ENCODE measurements at places on chromosomes 5 and 9. TPM values are rescaled to one million over a fixed set of nuclear protein-coding genes. Genes with fewer than 3 reads are reported as not detected.
A peak's percentile ranks its signal among the peaks of the same experiment; 100 is the strongest.

DNA sequence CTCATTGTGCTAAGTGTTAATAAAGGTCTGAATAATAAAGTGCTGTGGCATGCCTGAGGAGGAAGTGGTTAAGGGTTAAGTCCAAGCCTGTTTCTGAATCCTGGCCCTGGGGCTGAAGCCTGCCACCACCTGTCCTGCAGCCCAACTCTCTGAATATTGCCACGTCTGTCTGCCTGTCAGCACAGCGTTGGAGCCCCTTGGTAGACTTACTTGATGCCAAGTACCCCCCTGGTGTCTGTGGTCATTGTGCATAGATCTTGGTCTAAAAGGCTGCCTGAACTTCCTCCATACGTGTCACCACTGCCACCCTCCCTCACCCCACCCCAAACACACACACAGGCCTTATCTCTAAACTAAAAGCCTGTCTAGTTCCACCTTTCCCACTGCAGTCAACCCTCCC lies 35.4 kb upstream of the SLC2A8 start:
- DNase-seq, result no peak

The MOCS2 gene
- total RNA-seq, result 47.7 TPM

DNA sequence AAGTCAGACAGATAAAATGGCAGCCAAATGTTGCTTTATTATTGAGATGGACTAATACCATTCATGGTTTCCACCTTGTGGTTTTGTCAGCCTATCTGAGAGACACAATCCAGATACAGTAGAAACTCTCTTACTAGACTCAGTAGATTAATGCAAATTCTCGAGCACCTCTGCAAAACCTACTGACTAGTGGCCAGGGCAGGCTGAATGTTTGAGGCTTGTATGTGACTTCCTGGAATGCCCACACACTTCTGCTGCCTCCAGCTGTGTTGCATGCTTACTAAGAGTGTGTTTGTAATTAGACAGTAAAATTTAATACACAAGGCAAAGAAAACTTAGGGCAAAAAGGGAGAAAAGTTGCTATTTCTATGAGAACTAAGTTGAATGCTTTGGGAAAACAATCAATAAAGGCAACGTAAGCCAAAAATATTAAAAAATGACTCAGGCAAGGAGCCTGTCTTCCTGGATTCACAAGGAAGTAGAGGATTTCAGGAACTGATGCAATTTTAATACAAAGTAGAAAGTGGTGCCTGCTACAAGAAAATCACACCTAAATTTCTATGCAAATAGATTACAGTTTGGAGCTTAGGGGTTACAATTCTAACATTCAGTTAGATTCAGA lies 30.2 kb upstream of the CCNG1 start:
- DNase-seq, result peak; percentile 20

The SLC34A3 gene
- total RNA-seq, result under 0.01 TPM

The TTLL11 gene
- 4.8 TPM for total RNA-seq

The LCN1 gene
- not detected for total RNA-seq

The C9 gene
- not detected for total RNA-seq

GRCh38 chr5:96214442-96215197 lies 218.4 kb downstream of the PCSK1 start:
- DNase-seq, result peak; percentile 56

- DNase-seq, result no peak
Measured at GRCh38 chr5:43320846-43321245, 7.6 kb upstream of the HMGCS1 start.

DNA sequence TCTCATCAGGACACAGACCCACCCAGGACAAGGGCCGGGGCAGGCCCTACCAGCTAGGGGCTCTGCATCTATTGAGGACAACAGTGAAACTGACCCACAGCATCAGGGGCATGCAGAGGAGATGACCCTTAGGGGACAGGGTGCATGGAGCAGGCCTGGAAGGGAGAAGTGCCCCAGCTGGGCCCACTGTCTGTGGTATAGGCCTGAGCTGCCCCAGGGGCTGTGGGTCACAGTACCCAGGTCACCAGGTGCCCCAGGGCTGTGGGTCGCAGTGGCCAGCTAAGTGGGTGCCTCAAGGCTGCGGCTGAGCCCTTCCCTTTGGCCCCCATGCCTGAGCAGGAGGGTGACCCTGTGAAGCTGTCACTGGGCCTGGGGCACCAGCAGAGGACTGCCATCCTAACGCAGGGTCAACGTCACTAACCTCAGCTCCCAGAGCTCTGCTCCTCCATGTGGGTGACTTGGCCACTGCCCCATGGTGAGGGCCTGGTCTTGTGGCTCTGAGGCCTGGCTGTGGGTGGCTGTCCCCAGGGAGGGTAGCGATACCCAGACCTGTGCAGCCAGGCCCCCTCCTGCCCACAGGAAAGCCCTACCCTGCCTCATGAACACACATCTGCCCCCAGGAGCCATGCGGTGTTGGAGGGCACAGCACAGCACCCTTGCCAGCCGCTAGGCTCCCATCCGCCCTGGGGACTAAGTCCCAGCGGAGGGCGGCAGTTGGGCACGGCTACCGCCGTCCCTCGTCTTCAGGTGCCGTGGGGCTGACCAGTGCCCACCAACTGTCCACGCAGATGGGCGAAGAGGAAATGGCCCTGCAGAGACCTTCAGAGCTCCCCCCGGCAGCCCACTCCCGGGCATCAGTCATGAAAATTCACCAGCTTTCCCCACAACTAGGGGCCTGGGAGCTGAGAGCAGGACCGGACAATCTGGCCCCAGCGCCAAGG lies 4.9 kb downstream of the EDF1 start:
- no peak for DNase-seq

The TRIP13 gene
- total RNA-seq, result 16.8 TPM

GRCh38 chr9:130332384-130332926 lies 66.9 kb downstream of the HMCN2 start:
- DNase-seq, result no peak

The MARVELD2 gene
- 2.3 TPM for total RNA-seq

DNA sequence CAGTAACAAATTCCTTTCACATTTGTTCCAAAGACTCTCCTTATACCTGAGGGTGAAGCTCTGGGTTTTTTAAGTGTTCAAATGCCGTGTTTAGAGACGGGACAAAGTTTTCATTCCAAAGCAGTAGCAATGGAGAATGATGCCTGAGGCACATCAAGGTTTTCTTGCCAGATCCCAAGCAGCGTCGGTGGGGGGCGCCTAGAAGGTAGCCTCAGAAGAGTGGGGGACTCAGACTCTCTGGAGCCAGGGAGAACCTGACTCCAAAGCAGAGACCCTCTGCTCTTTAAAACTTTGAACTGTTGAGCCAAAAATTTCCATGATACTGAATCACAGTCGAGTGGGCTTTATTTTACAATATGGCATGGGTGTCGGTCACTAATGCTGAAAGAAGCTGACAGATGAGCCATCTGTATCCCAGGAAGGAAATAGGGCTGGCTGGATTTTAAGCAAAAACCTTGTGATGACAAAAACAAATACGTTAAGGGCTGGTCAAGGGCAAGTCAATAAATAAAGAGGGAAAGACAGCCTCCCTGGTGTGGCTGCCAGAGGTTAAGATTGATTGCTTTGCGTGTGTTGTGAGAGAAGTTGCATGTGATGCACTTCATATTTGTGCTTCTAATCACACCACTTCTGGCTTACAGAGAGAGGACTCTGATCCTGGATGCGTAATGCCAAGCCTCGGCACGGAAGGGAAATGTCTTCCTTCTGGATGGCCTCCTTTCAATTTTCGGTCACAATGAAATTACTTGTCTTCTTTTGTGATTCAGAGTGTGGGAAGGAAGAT lies 161.1 kb upstream of the EFNA5 start:
- DNase-seq, result no peak

Measured in fibroblast of villous mesenchyme (primary cell).